ENCODE measurements at places on chromosomes 12 and 14. TPM values are rescaled to one million over a fixed set of nuclear protein-coding genes. Genes with fewer than 3 reads are reported as not detected.

ABHD4 gene
- polyA plus RNA-seq, result 19.9 TPM

KRT73 gene
- not detected for polyA plus RNA-seq

APOF gene
- polyA plus RNA-seq, result not detected

SDR9C7 gene
- 0.36 TPM for polyA plus RNA-seq

CD27 gene
- 0.71 TPM for polyA plus RNA-seq

ARHGAP9 gene
- 8.3 TPM for polyA plus RNA-seq

GRCh38 chr14:33457617-33458016 lies 493.3 kb downstream of the EGLN3 start:
- no peak for DNase-seq

DNA sequence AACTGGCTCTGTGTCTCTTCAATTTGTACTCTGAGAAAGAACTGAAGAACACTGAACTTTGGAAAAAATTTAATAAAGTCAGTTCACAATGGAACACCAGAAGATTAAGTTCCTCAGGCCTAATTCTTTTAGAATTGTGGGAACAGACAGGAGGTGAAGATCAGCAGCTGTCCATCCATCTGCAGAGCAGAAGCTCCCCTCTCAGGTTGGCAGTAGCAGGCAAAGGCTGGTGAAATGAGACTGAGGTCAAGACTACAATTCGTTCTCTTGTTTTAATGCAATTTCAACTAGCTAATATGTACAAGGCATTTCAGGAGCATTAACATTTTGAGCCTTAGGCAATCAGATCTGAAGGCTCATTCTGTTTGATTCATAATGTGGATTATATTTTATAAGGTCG lies 10.3 kb upstream of the TRHDE start:
- DNase-seq, result no peak

DNA sequence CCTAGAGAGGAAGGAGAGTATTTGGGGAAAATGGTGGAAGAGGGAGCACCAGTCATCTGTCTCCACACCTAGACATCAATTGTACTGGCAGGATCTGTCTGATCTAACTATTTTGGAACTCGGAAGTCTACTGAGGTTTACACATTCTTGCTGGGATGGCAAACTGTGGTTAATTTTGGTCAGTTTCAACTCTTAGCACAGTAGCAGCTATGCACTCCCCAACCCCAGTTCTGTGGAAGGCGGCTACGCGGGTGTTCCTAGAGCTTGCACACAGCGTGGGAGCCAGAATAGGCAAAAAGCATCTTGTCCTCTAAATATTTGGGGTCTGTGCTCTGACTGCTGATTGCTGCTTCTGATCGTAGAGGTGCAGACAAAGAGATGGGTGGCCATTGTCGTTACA lies 33.8 kb downstream of the TECPR2 start:
- no peak for DNase-seq

DNA sequence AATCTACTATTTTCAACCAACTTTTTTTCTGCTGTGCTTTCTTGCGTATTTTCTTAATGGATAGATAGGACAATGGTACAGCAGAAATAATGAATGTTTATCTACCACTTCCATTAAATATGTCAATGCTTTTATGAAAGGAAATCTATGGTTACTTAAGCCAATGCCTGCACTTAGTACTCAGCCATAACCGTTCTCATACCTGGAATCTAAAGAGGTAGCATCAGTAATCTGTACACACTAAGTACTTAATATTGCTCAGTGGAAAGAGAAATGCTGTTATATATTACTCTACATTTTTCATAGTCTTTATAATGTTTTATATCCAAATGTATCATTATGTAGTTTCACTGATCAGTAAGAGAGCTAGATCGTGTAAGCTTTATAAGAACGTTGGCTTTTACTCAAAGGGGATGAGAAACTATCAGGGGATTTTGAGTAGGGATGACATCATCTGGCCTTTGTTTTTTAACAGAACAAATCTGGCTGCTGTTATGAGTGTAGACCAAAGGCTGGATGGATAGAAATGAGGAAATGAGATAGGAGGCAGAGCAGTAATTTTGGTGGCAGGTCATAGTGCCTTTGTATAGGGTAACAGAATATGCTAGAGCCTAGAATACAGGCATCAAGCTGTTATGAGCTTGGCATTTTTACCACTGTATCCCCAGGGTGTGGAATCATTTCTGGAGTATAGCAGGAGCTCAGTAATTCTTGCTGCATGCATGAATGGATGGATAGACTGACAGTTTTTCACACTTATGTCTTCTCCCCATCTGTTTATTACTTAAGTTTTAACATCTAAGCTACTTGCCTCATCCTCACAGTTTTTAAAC lies 34.0 kb downstream of the ALG10B start:
- DNase-seq, result no peak

DNA sequence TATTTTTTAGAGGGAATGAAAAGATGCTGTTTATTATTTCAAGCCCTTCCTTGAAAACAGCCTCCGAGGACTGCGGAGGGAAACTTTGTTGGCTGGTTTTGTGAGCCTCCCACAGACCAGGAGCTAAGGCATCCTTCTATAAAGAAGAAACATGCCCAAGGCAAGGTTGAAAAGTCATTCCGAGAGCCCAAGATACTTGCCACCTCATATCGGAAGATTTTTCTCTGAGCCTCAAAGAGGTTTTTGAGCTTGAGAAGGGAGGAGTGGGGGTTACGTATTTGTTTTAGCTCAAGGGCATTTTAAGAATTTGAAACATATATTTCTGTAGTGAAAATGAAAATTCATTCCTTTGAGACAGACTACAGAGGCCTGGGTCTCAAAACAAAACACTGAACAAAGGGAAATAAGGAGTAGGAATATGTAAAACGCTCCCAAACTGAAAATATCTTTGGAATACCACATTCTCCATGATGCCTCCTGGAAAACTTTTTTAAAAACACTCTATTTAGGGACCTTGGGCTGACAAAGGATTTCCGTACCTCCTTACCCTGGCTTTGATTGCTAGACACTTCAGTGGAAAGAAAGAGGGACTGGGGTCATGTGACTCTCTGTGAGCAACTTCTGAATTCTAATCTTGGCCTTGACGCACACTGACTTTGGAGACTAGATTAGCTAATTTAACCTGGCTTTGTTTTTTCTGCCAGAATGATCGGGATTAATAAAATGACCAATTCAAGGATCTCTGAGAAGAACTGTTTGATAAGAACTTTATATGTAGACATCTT lies 180.9 kb downstream of the SRGAP1 start:
- no peak for DNase-seq

DNA sequence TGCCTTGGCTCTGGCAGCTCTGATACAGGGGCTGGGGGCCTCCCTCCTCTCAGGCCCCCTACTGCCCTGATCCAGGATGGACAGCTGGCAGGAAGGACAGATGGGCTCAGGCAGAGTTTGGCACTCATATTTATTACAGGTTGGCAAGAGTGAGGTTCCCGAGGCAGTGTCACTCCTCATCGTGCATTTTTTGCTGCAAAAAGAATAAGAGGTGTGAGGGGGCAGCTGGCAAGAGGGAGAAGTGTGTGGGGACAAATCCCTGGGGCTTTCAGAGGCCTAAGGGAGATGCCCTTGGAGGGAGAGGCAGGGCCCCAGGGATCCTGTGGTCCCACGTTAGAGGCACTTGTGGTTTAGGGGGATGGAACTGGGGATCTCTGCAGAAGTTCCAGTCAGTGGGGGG lies 5.0 kb downstream of the CMTM5 start:
- no peak for DNase-seq

- no peak for DNase-seq
These were observed 130.2 kb downstream of the PAPOLA start for GRCh38 chr14:96632363-96632758.

Data from hindlimb muscle (tissue), 1 donor.